ENCODE measurements at places on chromosomes 5 and 9.

- no peak for DNase-seq
Observed at GRCh38 chr5:105638437-105638836, 2032.3 kb downstream of the EFNA5 start.

- DNase-seq, result no peak
Observed at GRCh38 chr9:104860263-104860662, 67.7 kb downstream of the ABCA1 start.

DNA sequence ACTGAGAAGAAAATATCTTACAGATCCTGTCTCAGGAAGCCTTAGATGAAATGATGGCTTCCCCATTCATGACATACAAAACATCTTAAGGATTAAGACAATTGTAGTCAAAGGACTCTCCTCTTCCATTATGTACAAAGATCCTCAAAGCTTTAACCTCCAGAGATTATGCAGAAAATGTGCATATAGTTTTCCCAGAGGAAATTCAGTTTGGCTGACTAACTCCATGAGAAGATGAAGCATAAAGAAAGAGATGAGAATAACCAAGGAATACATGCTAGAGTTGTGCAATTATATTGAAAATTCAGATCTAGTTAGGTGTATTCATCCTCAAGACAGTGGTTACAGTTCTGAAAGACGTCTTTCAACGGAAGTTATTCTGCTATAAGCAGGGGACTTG is 18.6 kb upstream of the NDUFS4 start:
- DNase-seq, result no peak

- DNase-seq, result no peak
Observed at GRCh38 chr5:90909101-90909503, 350.5 kb downstream of the ADGRV1 start.

DNA sequence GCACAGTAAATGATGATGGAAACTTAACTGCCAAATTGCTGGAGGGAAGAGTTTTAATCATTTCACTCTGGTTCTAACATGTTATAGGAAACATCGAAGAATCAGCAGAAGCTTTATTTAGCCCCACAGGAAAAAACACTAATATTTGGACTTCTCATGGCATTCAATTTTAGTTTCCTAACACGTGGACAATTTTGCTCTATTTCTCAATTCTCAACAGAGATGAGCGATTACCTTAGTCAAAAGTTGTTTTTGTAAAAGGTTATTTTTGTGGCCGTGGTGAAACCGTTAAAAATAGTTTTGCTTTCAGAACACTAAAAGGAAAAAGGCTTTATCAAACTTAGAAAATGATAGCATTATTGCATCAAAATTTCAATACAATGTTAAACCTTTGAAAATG is 235.2 kb downstream of the PLK2 start:
- DNase-seq, result no peak

GRCh38 chr5:55063899-55064298 is 38.5 kb upstream of the GZMA start:
- DNase-seq, result no peak

DNA sequence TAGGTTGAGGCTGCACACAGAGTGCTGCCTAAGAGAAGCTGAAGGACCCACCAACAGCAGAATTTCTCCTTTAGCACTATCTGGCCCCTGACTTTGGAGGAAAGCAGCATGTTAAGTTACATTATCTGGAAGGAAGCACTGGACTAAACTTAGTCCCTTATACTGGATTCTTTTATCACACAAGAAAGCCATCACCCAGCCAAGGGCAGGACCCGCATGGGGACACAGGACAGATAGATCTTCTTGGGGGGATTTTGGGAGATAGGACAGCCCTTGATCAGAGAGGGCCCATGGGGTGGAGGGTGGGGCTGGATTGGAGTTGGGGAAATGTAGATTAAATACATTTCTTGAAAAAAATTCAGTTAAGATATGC is 14.4 kb downstream of the ANKRD33B start:
- DNase-seq, result no peak

GRCh38 chr5:156148301-156148700 is 178.7 kb upstream of the SGCD start:
- no peak for DNase-seq

- no peak for DNase-seq
Observed at GRCh38 chr9:36258996-36259533, 817 bp upstream of the GNE start.

GRCh38 chr9:91307279-91307678 is 54.4 kb downstream of the AUH start:
- DNase-seq, result no peak

GRCh38 chr5:65858316-65858715 is 68.1 kb upstream of the ERBIN start:
- no peak for DNase-seq

- DNase-seq, result no peak
Observed at GRCh38 chr5:67063791-67064190, 132.8 kb downstream of the CD180 start.

DNA sequence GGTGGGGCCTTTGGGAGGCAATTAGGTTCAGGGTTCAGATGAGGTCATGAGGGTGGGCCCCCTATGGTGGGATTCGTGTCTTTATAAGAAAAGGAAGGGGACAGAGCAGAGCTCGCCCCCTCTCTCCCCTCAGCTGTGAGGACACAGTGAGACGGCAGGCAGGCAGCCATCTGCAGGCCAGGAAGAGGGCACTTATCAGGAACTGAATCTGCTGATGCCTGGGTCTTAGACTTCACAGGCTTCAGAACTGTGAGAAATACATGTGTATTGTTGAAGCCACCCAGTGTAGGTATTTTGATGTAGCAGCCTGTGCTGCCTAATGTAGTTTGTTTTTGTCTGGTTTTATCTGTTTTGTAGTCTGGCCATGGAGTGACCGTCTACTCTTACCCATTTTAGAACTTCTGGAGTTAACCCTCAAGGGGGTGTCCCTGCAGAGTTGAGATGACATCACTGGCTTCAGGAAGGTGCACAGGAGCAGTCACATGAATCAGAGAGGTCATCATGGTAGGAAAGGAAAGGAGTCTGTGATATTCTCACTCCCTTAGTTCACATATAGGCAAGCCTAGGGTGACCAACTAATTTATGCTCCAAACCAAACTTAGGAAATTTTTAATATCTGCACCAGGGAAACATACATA is 71.0 kb downstream of the LRRC70 start:
- no peak for DNase-seq

DNA sequence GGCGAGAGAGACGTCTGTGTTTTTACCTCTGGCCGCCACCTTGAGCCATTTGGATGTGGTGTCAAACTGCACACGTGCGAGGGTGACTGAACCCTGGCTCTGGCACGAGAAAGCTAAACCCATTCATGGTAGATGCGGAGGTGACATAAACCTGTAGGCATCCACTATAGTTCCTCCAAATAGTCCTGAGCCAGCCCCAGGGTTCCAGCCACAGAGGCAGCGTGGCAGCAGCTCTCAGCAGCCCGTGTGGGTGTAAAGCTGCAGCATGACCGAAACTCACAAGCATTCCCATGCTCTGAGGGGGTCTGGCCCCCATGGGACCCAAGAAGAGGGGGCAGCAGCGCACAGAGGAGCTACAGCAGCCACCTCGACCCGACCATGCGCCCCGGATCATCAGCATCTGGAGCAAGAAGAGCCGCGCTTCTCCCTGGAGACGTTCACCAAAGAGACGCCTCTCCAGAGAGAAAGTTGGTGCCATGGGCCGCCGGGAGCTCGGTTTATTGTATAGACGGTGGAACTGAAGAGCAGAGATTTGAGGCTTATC is 303.8 kb upstream of the IRX4 start:
- DNase-seq, result no peak

- DNase-seq, result no peak
Observed at GRCh38 chr5:178106556-178107239, 6.6 kb upstream of the N4BP3 start.

GRCh38 chr5:612498-613424 is 621 bp downstream of the CEP72 start:
- DNase-seq, result no peak

GRCh38 chr5:133409210-133409674 is 203.1 kb downstream of the FSTL4 start:
- DNase-seq, result no peak

Measured in stimulated activated CD8-positive, alpha-beta memory T cell treated with anti-CD3 and anti-CD28 coated beads, Interleukin-7, amount 100 ng/mL, for 24 hours (primary cell).